ENCODE measurements at places on chromosomes 2 and 18.

DNA sequence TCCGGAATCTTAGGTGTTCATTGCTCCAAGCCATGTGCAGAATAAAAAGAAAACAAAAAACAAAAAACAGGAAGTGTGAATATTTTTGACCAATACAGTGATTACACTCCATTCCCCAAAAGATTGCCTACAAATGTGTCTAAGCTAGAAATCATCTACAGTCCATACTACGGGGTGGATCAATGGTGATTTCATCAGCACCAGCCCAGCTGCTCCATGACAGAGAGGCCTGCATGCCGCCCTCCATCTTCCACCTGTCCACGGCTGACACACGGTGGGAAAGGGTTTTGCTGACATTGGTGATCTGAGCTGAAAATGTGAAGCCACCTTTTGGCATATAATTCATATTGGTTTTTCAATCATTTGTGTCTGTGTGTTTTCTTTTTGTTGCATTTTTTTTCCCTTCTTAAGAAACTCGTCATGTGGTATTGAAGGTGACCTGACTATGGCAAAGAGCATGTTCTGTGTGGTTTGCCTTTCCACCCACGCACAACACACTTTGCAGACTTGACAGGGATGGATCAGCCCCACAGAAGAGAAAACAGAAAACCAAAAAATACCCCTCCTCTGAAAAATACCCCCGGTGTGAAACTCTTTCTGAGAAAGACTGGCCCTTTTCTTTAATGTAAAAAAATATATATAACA lies 533.1 kb downstream of the RNF144A start:
- no peak for DNase-seq

- no peak for DNase-seq
Measured at GRCh38 chr2:183349091-183349490, 224.8 kb downstream of the NUP35 start.

- DNase-seq, result no peak
Measured at GRCh38 chr2:85063981-85064599, 69.1 kb upstream of the TCF7L1 start.

- no peak for DNase-seq
Measured at GRCh38 chr2:113831161-113831560, 58.7 kb upstream of the ACTR3 start.

GRCh38 chr2:173326806-173327205 lies 27.9 kb upstream of the CDCA7 start:
- DNase-seq, result no peak

- DNase-seq, result no peak
Measured at GRCh38 chr18:14189858-14190257, 57.6 kb upstream of the ZNF519 start.

GRCh38 chr18:56139792-56140254 lies 498.6 kb downstream of the TXNL1 start:
- DNase-seq, result no peak

GRCh38 chr2:99084256-99084655 lies 57.3 kb upstream of the C2orf15 start:
- no peak for DNase-seq

- no peak for DNase-seq
Measured at GRCh38 chr2:144660518-144661316, 140.8 kb upstream of the ZEB2 start.

- no peak for DNase-seq
Measured at GRCh38 chr2:216362730-216363129, 9.6 kb downstream of the MARCHF4 start.

DNA sequence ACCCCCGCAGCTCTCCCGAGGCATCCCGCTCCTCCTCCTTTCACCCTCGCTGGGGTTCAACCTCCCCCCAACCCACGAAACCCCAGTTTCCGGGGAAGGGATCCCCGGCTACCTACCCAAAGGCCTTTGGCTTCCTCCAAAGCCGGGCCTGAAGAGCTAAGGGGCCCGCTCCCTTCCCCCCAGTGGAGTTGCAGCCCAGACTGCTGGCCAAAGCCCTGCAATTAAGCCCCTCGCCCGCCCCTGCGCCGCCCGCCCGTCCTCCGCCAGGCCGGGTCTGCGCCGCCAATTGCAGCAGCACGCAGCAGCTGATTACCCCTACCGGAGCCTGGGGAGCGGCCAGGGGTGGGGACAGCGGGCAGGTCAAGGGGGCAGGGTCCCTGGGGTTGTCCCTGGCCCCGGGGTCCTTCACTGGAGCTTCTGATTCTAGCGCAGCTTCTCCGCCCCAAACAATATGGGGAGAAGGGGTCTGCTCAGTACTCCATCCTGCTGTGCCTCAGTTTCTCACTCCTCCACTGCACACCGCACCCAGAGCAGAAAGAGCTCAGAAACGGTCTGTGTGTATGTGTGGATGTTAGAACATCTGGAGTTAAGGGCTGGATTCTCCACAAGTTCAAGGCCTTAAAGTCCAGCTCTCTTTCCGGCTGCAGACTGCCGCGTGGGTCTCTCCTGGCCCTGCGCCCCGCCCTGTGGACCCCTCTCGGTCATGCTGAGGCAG lies 16.9 kb downstream of the WNT10A start:
- DNase-seq, result no peak

GRCh38 chr2:157172239-157172638 lies 85.3 kb upstream of the GALNT5 start:
- no peak for DNase-seq

DNA sequence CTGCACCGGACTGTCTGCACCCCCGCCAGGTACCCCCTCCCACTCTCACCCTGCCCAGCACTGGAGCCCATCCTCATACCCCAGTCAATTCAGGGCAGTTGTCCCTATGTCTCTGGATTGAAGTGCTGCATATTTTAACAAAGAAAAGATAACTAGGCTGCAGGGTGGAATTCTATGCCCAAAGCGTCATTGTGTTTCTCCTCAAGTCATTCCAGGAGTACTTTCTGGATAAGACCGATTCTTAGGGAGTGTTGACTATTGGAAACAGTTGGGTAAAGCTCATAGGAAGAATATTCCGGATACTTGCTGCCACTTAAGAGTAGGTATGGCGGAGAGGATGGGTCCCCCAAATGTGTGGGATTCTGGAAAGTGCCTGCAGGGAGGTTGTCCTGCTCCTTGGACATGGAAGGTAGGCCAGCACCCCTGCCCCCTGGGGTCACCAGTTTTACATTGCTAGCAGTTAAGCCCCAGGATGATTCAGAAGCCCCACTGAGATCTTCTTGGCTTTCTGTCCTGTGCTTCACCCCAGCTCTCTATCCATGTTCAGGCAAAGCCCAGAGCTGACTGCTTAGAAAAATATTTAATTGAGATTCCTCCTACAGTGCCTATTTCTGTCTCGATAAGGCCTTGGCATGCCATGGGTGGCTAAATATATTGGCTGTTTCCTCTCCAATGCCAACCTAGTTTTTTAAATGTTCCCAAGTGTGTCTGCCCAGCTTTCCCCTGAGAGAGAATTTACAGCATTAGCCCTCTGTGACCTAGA lies 48.2 kb downstream of the RPL37A start:
- no peak for DNase-seq

DNA sequence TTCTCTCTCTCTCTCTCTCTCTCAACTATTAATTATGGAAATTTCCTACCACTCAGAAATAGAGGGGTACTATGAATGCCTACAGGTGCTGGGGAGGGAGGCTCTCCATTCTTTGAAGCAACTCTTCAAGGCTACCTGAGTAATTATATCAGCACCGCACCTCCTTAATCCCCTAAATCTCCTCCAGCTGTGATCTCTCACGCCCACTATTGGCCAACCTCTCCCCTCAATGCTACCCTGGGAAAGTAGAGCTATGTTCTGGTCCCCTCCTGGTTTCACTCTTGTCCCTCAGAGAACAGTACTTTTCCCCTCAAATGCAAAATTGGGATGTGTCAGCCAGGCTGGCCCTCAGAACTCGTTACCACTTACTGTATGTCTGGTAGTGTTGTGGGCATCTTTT lies 1.6 kb downstream of the MOCOS start:
- DNase-seq, result no peak

DNA sequence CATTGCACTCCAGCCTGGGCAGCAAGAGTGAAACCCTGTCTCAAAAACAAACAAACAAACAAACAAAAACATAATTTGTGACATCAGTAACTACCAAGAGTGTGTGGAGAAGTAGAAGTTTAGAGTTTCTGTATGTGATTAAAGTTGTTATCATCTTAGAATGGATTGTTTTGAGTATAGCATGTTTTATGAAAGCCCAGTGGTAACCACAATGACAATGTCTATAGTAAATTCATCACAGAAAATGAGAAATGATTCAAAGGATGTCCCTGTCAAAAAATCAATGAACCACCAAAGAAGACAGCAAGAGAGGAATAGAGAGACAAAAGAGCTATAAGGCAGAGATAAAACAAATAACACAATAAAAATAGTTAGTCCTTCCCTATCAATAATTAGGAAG lies 1299.2 kb downstream of the CNTNAP5 start:
- no peak for DNase-seq

DNA sequence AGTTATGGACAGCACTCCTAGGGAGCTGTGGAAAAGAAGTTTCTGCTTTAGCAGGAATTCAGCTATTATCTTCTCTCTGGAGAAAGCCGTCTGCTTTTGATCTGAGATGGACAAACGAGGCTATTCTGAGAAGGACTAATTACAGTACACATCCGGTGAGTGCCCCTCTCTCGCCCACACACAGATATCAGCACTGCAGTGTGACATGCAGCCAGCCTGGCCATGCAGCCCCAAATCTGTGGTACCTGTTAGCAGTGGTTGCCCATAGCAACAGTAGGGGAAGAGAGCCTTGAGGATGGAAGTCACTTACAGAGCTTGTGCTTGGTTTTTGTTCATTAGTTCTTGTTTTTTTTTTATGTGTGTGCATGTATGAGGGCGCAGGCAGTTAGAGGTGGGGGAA lies 73.9 kb upstream of the TRIB2 start:
- DNase-seq, result no peak

DNA sequence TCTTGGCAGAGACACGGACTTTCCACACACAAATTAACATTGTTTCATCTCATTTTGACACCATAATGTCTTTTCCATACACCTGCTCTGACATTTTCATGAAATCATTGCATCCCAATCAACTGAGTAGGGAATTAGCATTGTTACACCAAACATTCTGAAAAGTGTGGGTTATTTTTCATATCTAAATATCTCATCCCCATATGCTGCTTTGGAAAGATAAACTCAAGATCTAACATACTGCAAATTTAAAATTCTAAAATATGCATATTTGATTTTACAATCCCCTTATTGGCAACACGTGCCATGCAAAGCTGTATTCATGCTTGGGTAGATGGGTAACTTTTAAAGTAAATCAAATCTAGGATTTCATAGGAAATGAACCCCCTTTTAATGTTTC lies 242.9 kb downstream of the ZNF516 start:
- no peak for DNase-seq

GRCh38 chr18:55405893-55406406 lies 182.0 kb downstream of the TCF4 start:
- DNase-seq, result no peak

DNA sequence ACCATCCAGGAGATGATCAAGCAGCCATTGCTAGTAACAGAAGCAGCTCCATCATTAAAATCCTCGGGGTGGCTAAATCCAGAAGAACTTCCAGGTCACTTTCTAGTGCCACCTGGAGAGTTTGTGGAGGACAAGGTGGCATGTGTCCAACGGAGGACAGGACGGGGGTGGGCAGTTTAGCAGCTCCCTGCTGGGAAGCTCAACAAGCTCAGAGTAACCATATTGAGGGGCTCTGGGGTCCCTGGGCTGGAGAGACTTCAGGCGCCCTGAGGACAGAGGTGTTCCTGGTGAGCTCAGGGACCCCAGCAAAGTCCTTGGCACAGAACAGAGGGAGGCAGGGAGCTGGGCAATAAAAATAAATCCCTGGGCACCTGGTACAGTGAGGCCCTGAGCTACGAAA lies 140.0 kb upstream of the FHL2 start:
- DNase-seq, result no peak

DNA sequence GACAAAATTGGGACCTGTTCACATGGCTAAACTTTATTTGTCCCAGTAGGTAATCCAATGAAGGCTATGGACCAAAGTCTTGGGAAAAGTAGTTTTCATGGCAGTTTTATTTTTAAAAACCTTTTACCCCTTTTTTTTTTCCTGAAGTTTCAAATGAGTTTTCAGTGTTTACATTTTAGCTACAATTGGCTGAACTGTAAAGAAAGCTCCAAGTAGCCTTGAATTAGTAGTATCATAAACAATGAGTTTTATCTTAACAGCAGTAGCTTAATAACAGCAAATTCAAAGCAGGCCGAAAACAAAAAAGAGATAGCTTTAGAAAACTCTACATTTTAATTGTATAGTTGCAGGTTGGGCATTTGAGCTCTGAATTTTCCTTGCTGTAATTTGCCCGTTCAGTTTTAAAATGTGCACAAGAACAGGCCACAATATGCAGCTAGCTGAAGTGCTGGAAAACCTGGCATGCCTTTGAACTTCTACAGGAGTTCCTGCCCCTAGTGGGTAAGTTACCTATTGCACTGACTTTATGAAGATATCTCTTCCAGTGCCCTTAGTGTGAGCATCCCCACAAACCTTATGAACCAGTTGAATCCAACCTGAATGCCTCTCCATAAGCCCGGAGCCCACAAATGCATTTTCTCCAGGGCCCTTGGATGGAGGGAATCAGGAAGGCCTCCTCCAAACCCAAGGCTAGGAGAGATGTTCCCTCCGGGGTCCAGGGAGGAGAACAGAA lies 106.7 kb downstream of the XRCC5 start:
- no peak for DNase-seq

GRCh38 chr18:48991676-48992075 lies 40.9 kb upstream of the SMAD7 start:
- no peak for DNase-seq

DNA sequence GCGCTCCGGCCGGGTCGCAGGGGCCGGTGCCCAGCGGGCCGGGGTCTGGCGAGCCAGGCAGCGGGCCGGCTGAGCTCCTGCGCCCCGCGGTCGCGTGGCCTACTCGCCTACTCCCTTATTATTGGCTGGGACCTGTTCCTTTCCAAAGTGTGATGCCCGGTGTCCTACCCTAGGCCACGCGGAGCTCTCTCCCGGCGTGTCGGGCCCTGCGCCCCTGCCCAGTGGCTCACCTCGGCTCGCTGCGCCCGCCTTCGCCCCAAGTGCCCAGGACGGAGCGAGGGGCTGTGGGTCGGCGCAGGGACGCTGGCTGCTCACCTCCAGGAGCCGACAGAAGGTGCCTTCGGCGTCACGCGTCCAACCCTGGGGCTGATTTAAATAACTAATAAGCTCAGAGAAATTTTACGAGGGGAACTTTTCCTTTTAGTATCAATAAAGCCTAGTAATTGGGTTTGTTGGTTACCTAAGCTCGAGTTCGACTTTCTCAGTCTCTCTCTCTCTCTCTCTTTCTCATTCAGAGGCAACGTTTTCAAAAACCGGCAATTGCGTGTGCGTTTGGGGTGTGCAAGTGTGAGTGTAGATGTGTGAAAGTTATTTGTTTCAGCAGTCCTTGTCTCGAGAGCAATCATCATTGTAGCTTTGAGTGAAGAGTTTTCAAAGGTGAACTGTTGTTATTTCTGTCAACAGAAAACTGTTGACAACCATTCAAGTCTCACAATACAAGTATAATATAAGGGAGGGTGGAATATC lies 7.0 kb upstream of the SATB2 start:
- DNase-seq, result no peak

- no peak for DNase-seq
Measured at GRCh38 chr2:122740594-122740948, 985.1 kb downstream of the TSN start.

- no peak for DNase-seq
Measured at GRCh38 chr2:224190936-224191270, 151.8 kb upstream of the SERPINE2 start.
